ENCODE measurements at places on chromosomes 11 and 22.

- DNase-seq: no peak
Measured at GRCh38 chr11:9573775-9574621, 528 bp downstream of the WEE1 start.

GRCh38 chr22:23275751-23276150 lies 95.4 kb downstream of the BCR start:
- no peak for DNase-seq

DNA sequence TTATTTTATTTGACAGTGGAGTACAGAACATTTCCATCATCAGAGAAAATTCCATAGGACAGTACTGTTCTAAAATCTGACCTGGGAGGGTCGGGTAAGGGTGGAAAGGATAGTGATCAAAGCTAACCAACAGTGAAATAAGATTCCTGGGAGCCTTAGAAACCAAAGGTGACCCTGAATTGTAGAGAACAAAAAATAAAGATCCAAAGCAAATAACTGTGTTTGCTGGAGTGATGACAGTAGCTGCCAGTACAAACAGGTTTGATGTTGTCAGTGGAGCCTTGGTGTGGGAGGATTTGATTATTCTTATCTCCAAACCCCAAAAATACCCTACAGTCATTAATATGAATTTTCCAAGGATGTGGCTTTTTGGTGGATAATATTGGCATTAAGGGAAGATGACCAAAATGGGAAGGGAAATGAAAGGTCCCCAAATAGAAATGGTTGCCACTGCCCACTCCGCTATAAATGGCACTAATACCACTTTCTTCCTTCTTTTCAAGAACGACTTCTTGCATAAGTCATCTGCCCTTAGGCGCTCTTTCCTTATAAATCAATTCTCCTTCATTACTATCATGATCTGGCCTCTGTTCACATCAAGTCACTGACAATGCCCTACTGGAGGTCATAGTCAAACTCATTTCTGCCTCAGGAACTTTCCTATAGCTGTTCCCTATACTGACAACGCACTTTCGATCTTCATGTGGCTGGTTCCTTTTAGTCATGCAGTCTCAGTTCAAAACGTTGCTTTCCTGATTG lies 44.4 kb downstream of the EHF start:
- DNase-seq: no peak

GRCh38 chr11:64165481-64165841 lies 452 bp downstream of the MACROD1 start:
- DNase-seq: no peak

- DNase-seq: no peak
Measured at GRCh38 chr11:19727246-19727645, 14.6 kb downstream of the NAV2 start.

DNA sequence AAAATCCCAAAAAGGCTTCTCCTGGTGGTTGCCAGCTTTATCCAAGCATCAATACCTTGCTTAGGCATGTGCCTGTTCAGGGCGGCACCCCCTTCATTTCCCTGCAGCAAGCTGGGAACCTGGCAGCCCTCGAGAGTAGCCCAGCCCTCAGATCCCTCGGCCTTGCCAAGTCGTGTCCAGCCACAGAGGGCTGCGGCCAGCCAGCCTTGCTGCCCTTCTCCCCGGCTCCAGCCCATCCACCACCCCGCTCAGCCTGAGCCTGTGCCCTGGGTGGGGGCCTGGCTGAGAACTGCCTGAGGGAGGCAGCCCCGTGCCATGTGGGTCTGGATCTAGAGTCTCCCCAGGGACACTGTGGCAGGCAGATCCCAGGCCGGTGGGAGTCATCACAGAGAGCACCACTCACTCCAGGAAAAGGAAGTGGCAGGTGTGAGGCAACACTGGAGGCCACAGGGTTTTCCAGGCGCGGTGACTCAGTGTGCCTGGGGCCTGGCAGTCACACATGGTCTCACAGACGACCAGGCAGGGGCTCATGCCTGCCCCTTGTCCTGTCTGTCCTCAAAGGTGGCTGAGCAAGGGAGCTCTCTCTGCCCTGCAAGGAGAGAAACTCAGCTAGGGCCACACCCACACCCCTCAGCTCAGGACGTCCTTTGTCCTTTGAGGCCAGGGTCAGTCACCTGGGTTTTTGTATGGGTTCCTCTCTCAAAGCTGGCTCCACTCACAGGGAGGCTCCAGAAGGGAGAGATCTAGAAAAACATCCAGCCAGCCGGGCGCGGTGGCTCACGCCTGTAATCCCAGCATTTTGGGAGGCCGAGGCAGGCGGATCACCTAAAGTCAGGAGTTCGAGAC lies 12.2 kb upstream of the CDC42BPG start:
- no peak for DNase-seq

- no peak for DNase-seq
Measured at GRCh38 chr11:14133381-14133780, 170.9 kb downstream of the SPON1 start.

- DNase-seq: no peak
Measured at GRCh38 chr11:83583757-83584366, 297.7 kb upstream of the CCDC90B start.

DNA sequence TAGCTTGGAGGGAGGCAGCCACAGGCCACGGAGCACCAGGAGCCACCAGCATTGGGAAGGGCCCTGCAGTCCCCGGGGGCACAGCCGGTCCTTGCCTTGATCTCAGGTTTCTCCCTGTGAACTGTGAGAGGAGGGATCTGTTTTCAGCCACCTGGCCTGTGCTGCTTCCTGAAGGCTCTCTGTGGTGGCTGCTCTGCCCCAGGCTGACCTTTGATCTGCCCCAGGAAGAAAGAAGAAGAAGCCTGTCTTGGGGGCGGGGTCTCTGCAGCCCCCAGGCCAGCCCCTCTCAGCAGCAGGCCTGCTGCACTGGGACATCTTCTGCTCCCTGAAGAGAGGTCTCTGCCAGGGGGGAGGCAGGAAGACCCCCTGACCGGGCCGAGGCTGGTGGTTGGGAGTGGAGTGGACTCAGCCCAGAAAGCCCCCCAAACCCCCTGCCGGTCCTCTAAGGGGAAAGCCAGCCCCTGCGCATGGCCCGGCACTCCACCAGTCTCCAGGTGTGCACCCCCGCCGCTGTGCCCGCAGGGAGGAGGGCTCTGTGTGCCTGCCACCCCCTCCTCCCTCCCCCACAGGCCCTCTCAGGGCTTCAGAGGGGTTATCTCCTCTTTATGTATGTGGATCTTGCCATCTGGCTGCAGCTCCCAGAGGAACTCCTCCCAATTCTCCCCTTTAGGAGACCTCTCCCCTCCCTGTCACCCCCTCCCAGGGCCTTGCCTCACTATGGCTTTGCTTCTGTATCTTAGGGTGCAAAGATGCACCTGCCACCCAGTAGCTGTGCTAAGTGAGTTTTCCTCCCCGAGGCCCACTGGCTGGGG lies 675.3 kb downstream of the BRD1 start:
- DNase-seq: no peak

GRCh38 chr22:26620197-26620596 lies 1.6 kb upstream of the CRYBA4 start:
- no peak for DNase-seq
